NCI-H524 (cell line): ENCODE measurements at places on chromosomes 13 and 19.
A peak's percentile ranks its signal among the peaks of the same experiment; 100 is the strongest.

DNA sequence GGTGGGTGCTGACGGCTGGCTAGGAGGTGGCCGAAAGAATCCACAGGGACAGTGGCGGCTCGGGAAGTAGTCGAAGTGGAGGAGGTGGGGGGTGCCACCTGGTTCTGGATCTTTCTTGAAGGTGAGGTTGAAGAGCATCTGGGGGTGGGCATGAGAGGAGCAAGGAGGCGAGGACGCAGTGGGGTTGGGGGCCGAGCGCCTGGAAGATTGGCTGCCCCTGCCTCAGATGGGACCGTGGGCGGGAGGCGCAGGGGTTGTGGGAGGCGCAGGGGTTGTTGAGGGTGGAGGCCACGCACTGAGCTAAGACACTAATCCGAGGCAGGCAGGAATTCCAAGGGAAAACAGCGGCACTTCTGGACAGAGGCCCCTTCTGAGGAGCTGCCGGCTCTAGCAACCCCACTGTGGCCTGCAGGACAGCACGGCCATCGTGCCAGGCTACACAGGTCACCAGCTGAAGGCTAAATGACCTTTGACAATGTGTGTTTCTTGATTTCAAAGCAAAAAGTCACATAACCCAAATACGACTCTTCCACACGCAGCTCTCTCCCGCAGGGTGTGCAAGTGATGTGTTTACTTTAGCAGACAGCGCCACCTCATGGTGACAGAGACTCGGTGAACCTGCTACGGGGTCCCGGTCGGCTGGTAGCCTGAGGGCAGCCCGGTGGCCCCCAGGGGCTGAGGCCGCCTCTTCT is 44.1 kb upstream of the RANBP3 start:
- peak; percentile 86 for DNase-seq

GRCh38 chr13:20360041-20360491 is 127.9 kb upstream of the GJB6 start:
- no peak for DNase-seq

DNA sequence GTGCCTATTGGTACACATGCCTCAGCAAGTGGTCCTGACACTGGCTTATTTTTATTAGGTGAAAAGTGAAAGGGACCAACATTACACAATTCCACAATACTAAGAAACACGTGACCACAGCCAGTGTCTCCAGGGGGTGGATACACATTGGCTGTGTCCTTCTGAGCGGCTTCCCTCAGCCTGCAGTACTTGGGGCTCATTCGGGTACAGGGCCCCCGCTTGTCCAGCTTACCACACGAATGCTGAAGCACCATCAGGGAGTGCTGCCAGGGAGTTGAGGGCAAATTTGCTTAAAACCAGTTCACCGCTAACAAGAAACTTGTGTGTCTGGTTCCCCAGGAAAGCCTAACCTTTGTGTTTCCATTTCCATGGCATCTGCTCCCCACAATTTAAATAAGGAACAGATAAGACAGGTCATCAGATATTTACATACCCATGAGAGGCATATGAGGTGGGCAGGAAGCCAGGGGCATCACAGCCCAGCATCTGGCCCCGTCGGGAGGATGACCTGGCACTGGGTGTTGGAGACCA is 23.3 kb downstream of the PBX4 start:
- peak; percentile 68 for DNase-seq

GRCh38 chr19:49338023-49338677 is 2.9 kb downstream of the CD37 start:
- no peak for DNase-seq

DNA sequence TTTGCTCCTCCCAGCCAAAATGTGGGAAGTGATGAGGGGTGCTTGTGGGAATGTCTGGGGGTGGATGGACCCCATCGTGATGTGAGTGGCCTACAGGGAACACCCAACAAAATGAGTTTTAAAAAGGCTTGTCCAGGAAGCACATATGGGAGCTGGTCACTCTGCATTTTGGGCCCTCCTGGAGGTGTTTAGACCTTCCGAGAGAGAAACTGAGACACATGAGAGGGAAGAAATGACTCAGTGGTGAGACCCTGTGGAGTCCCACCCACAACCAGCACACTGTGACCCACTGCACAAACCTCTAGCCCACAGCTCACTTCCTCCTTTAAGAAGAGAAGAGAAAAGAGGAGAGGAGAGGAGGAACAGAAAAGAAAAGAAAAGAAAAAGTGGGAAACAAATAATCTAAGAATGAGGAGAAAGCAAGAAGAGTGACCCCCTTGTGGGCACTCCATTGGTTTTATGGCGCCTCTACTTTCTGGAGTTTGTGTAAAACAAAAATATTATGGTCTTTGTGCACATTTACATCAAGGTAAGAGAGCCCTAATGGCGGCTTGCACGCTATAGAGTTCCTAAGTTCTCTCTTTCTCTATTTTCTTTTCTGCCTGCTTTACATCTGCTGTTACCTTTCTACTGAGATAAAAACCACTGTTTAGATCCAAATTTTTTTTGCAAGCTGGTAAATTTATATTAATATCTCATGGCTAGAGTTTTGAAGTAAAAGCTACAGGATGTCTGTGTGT is 13.3 kb upstream of the LILRB1 start:
- no peak for DNase-seq

- no peak for DNase-seq
Observed at GRCh38 chr13:97108530-97108900, 113.6 kb upstream of the MBNL2 start.

GRCh38 chr13:110924639-110924934 is 9.7 kb upstream of the ANKRD10 start:
- DNase-seq, result no peak

- no peak for DNase-seq
Observed at GRCh38 chr13:86840250-86841191, 830.6 kb upstream of the SLITRK5 start.

DNA sequence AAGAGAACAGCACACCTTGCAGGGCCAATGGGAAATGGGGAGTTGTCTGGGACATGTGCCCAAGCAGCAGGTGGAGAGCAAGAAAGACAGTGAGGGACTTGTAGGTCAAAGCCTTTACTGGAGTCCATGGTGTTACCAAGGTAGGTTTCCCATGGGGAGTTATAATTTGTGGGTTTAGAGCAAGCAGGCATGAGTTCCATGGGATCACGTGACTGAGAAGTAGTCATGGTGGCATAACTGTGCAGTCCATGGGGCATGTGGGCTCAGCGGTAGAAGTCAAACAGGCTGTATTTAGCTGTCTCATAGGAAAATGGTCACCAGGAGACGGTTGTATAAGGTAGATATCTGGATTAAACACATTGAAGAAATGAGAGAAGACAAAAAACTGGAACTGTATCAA is 715.1 kb downstream of the SLITRK1 start:
- no peak for DNase-seq

DNA sequence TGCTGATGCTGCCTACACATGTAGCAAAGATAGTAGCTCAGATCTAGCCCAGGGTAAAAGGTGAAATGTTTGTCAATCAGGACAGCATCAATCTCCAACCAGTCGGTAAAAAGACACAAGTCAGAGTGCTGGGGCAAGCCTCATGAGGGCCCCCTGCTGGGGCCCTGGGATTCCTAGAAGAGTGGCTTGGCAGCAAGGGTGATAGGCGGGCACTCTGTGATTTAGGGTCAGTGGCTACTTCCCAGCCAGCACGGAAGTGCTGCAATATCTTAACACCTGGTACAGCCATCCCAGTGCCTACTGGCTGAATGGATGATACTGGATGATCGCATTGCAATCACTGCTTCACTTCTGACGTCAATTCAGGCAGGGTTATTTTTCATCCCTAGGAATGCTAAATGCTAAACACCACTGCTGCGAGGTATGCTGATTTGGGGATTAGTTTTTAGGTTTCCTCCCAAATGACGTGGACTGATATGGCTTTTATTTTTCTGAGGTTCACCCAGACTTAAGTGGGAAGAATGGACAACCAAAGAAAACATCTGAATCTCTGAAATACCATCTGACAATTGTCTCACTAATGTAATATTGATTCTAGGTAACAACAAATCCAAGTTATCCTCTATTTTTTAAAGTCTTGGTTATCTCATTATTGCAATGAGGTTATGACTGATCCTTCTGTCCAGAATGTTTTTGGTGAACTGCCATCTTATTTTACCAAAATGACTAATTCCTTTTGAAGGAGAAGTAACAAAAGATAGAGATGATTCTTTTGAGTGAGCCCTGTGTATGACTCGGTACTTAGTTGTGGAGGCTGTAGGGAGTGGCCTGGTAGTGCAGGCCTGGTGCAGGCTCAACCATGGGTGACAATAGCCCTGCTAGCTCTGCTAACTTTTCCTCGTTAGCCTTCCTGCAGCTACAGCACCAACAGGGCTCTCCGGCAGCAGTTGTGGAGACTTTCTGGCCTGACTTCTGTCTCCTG is 432.5 kb downstream of the FGF9 start:
- no peak for DNase-seq
